ENCODE measurements at places on chromosomes 7 and 10.

GRCh38 chr10:29681676-29682448 is 47.1 kb upstream of the SVIL start:
- DNase-seq: no peak

DNA sequence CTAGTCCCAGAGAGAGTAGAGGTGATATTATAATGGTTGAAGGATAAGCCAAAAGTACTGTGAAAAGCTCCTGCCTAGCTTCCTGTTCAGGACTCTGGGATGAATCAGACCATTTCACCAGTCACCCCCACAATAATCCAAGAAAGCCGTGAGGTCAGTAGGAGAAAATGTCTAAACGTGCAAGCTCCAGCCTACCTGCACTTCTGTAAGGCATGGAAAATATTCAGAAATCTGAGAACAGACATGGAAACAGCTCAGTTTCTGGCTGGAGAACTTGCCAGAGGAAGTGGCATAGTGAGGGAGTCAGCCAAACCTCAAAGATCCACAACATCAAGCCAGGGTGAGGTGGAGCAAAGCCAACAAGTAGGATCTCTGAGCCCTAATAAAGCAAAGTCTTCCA is 58.2 kb downstream of the ELAPOR2 start:
- DNase-seq: no peak

- peak; percentile 50 for DNase-seq
These were observed 142.7 kb downstream of the KCNMA1 start for GRCh38 chr10:77494756-77495541.

- no peak for DNase-seq
These were observed 85.3 kb downstream of the CNTNAP2 start for GRCh38 chr7:146201945-146202344.

GRCh38 chr10:77313066-77313750 is 324.4 kb downstream of the KCNMA1 start:
- DNase-seq: no peak

DNA sequence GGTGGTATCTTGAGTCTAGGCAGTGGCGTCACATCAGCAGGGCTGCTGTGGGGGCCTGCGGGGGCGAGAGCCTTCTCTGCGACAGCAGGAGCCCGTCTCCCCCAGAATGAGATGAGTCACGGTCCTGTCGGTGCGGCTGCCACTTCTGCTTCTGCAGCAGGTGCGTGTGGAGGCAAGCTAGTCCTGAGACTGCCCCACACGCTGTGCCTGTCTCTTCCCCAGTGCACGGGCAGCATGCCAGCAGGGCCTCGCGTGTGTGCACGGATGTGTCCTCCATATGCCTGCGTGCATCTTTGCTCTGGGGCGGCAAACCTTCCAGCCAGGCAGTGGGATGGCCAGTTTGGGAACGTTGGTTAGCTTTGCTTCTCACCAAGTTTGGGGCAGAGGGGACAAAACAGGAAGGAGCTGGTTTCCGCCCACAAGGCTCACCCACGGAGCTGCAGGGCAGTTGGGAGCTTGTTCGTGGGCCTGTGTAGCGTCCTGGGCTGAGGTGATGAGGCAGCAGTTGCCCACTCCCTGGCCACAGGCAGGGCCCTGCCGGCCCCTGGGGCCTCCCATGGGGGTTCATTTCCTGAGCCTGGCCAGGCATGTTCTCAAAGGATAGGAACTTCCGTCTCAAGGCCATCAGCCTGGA is 60.8 kb upstream of the PPIF start:
- peak; percentile 90 for DNase-seq

DNA sequence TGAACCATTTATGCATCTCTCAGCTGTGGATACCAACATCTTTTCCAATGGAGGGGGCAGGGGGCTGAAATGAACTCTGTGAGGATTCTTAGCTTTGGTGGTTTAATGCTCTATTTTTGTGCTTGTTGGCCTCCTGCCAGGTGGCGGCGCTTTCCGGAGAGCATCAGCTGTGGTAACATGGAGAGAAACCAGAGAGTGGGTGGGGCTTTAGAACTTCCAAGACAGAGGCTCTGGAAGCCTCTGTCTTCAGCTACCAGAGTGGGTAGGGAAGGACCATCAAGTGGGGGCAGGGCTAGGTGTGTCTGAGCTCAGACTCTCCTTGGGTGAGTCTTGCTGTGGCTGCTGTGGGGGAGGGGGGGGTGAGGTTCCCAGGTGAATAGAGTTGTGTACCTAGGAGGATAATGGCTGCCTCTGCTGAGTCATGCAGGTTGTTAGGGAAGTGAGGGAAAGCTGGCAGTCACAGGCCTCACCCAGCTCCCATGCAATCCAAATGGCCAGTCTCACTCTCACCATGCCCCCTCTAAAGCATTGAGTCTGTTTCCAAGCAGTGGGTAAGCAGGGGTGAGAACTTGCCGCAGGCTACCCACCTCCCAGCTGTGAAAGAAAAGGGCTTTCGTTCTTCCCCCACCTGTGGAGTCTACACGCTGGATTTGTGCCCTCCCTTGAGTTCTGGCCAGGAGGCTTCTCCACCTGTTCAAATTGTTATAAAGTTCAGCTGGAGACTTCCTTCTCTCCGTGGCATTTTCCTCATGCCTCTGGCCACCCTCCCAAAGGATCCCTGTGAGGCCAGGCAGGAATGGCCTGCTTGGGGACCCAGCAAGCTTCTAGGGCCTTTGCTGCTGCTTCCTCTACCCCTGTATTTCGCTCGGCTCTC is 527.0 kb downstream of the NEBL start:
- DNase-seq: no peak

- DNase-seq: peak; percentile 72
These were observed 13.9 kb downstream of the KLHDC10 start for GRCh38 chr7:130084037-130084875.

DNA sequence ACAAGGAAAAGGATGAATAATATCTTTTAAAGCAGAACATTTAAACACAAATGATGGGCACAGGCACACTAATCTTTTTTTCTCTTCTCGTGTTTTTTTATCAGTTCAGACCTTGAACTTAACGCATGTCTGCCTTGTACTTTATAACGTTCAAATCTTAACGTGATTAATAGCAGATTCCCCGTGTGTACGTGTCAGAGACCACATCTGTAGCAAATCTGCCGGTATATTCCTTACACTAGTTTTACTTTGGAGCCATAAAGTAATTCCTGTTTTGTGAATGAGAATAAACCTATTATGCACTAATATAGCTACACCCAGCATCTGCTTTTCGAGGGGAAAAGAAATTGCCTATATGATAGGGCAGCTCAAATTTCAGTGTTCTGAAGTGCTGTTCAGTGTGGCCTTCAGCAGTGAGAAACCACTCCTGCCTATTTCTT is 166.0 kb upstream of the TCF7L2 start:
- DNase-seq: no peak

DNA sequence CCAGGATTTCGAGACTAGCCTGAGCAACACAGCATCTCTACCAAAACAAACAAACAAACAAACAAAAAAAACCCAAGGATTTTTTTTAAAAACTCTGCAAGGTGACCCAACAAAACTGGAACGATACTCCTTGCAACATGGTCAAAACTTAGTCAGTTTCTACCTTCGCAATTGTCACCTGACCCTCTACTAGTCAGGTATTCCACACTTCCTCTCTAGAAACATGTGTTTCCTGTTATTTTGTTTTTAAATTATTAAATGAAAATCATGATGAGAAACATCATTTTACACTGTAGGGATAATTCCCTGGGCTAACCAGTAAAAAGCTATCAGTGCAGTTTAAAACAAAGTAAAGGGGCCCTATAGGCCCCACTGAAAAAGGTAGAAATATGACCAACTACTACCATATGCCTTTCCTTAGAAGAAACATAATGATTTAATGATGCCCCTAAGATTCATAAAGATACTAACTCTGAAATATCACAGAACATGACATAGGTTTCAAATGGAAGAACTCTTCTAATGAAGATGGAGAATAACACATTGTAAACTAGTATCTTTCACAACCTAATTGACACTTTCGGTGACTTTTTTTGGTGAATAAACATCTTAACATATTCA is 8.7 kb downstream of the BRAF start:
- no peak for DNase-seq

- no peak for DNase-seq
These were observed 1.8 kb downstream of the MMRN2 start for GRCh38 chr10:86955501-86956194.

- DNase-seq: no peak
These were observed 9.5 kb upstream of the FRMD4A start for GRCh38 chr10:14340051-14340744.

- no peak for DNase-seq
These were observed 13.7 kb upstream of the CPA1 start for GRCh38 chr7:130366564-130366963.

GRCh38 chr7:98233219-98234070 is 18.6 kb downstream of the TECPR1 start:
- no peak for DNase-seq

GRCh38 chr10:4622384-4622783 is 203.6 kb upstream of the AKR1E2 start:
- DNase-seq: no peak

GRCh38 chr7:2820508-2820934 is 23.6 kb downstream of the GNA12 start:
- no peak for DNase-seq

GRCh38 chr10:34739915-34740314 is 75.2 kb downstream of the PARD3 start:
- DNase-seq: no peak

DNA sequence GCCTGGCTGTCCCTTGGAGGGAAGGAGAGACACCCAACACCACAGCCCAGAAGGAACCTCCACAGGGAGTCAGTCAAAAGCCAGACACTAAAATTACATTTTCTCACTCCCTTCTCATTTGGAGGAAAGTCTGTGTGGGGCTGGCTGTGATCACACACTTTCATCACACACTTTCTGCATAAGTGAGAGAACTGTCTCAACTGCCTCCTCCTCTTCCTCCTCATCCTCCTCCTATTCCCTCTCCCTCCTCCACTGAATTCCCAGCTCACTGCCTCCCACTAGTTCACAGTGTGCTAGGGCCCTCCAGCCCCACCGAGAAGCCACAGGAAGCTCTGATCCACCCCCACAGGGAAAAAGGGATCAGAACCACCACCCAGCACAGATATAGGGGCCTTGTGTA is 91.6 kb downstream of the KCNMA1 start:
- DNase-seq: no peak

DNA sequence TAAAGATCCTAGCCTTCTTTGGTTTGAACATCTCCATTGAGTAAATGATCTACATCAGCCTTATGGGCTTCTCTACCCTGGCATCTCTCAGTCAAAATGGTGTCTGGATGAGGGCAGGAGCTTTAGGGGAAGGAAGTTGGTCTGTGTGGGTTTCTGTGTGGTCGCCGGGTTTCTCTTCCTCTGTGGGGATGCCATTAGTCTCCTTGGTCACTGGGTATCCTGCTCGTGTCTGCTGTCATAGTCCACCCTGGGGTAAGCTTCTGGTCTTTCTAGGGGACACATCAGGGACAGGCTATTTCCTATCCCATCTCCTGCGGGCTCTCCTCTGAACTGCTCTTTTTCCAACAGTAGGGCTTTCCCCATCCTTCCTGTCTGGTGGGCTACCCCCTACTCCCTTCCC is 150.3 kb upstream of the NPY start:
- no peak for DNase-seq

DNA sequence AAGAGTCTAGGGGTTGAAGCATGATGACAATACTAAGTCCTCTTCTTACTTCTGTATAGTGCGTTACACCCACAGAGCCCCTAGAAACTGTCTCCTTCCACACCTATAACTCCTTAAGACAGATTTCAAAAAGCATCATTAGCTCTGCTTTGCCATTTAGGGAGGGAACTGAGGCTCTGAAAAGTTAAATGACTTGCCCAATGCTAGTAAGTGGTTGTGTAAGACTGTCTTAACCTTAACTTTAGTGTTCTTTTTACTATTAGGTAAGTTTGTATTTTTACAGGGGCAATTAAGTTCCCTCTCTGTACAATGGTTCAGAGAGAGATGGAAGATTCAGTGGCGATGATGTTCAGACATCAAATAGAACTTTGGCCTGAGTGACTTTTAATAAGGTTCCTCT is 72.7 kb upstream of the ASAH2 start:
- no peak for DNase-seq

DNA sequence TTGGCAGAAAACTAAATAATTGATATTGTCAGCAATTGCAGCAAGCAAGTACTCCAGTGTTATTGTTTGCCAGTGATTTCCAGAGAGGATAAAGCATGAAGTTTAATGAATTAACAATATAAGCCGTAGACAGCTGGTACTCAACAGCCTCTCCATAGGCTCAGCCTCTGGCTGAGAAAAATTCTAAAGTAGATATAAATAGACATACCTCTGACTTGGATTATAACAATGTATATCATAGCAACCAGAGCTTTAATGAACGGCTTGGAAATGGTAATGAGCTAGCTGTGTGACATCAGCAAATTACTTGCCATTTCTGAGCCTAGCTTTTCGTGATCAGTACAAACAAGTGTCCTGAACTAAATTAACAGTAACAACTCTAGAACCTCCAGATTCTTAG is 1055.4 kb upstream of the AUTS2 start:
- no peak for DNase-seq

Data from Karpas-422 (cell line).